ENCODE measurements at places on chromosomes 4 and X.

DNA sequence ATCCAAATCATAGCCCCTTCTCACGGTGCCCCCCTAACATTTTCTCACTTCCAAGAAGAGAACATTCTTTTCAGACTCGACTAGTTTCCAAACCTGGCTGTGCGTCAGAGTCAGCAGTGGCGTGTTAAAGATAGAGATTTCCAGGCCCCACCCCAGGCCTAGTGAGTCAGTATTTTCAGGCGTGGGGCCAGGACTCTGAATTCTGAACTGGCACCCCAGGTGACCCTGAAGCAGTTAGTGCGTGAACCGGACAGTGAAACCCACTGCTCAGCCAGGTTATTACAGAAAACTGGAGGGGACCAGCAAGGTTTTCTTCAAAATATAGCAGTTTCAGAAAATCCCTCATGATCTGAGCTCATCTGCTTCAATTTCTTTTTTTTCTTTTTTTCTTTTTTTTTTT lies 35.0 kb upstream of the BCOR start:
- DNase-seq: no peak

- no peak for DNase-seq
These were observed 76.4 kb downstream of the JAKMIP1 start for GRCh38 chr4:6123976-6124375.

DNA sequence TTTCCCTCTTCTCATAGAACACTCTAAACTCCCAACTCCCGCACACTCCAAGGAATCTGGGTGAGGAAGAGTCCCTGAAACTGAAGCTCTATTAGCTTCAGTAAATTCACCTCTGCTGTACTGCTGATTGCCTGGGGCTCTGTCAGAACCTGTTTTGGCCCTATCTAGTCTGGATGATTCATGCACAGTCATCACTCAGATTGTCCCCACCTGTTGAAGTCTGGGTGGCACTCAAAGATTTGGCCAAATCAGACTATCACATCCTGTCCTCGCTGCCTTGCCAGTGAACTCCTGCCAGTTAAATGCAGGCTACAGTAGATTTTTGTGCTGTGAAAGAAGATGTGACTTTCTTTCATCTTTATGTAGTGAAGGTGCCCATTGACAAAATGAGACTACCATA lies 63.5 kb upstream of the EMCN start:
- no peak for DNase-seq

DNA sequence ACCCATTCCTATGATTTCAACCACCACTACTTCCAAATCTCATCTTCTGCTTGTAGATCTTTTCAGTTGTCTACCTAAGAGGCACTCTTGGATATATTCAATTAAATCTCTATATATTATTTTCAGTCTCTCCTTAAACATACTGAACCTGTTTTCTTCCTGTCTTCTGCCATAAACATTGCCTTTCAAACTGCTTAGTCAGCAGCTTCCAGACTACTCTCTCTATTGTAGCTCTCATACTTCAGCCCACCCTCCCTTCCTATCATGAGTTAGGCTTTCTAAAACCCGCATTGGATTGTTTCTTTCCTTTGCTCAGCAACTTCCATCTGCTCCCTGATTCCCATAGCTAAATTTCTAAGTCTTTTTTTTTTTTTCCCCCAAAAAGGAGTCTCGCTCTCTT lies 4.5 kb downstream of the AP1AR start:
- DNase-seq: no peak

DNA sequence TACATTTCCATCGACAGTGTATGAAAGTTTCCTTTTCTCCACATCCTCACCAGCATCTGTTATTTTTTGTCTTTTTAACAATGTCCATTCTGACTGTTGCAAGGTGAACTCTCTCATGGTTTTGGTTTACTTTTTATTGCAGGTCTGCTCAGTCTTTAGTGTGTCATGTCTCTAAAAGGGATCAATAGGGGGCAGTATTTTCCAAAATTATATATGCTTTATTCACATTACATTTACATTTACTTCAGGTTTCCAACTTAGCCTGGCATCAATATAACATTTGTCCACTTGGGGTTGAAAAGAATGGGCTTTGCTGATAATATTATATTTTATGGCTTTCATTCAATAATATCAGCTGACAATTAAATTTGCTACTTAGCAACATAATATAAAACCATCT lies 265.0 kb upstream of the SLITRK2 start:
- DNase-seq: no peak

- no peak for DNase-seq
These were observed 78.1 kb upstream of the ADGRA3 start for GRCh38 chr4:22593933-22594332.

DNA sequence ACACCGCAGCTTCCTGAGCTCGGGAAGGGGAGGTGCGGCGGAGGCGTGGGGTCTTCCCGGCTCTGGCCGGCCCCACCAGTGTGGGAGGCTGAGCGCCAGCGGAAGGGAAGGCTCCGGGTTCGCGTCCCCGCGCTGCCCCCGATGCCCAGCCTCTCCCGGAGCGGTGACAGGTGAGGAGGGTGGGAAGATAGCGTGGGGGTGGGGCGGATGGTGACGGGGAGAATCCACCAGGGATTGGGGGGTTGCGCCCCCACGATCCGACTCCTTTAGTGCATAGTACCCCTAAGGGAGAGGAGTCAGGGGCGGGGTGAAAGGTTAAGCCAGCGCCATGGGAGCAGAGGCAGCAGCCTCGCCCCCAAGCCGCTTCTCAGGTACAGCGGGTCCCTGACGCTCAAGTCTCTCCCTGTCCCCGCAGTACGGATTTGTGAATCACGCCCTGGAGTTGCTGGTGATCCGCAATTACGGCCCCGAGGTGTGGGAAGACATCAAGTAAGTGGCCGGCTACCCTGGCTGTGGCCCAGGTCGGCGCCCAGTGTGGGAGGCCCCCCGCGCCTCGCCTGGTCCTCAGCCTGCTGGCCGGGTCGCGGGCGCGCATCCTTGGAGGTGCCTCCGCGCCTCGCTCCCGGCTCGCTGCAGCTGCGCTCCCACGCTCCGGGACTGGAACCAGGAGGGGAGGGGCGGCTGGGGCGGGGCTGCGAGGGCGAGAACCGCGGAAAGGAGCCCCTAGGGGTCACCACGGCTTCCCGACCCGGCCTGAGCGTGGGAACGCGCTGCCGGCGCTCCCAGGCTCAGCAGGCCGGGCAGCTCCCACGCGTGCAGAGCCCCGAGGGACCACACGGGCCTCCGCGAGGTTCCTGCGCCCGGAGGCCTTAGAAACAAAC lies 791 bp downstream of the GUCY1B1 start:
- no peak for DNase-seq

- no peak for DNase-seq
These were observed 58.7 kb downstream of the IGFBP7 start for GRCh38 chr4:57051524-57051923.

- no peak for DNase-seq
These were observed 55.1 kb downstream of the CPZ start for GRCh38 chr4:8647626-8648025.

DNA sequence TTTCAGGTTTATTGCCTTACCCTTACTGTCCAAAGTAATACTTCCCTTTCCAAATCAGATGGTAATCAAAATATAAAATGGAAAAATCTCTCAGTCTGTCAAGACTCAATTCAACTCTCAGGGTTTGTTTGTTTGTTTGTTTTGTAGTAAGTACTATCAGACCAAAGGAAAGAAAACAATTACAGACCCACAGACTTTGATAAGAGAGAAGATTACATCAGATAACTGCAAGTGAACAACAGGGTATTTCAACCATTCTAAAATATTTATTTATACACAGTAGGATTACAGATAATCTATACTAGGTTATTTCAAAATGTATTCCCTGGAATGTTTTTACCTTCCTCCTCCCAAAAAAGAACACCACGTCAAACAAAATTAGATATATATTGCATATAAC lies 28.9 kb downstream of the FBXO8 start:
- no peak for DNase-seq

- no peak for DNase-seq
These were observed 138.7 kb downstream of the ELOVL6 start for GRCh38 chr4:110059556-110060191.

GRCh38 chr4:76706581-76706980 lies 191.4 kb downstream of the SOWAHB start:
- no peak for DNase-seq

DNA sequence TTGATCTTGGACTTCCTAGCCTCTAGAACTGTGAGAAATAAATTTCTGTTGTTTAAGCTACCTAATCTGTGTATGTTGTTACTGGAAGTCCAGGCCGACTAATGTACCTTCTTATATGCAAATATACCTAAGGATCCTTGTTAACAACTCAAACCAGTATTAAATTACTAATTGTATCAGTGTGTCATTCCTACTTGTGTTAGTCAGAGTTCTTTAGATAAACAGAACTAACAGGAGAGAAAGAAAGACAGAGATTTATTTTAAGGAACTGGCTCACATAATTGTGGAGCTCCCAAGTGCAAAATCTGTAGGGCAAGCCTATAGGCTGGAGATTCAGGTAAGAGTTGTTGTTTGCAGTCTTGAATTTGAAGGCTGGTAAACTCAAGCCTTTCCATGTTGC lies 120.0 kb downstream of the ADGRL3 start:
- DNase-seq: no peak

GRCh38 chrX:108264376-108264775 lies 172.8 kb downstream of the ATG4A start:
- DNase-seq: no peak

- no peak for DNase-seq
These were observed 54.5 kb downstream of the ASB9 start for GRCh38 chrX:15215366-15215765.

DNA sequence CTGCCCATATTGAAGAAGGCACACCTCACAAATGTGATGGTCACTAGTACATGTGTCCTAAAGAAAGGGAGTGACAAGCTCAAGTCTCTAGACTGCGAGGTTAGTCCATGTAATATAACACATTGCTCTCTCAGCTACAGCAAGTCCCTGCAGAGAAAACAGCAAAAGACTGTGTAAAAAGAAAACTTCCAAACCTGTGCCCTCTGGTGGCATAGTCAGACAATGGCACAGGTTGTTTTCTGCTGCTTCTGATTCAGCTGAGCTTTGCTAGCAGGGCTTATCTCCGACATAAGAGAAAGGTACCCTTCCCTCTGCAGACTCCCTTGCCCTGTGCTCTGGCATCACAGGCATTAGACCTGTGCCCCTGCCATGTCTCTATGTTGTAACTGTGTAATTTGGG lies 1.4 kb upstream of the SERPINA7 start:
- DNase-seq: no peak

GRCh38 chr4:158788516-158788915 lies 19.7 kb downstream of the FNIP2 start:
- no peak for DNase-seq

- no peak for DNase-seq
These were observed 222.1 kb downstream of the CAMK2D start for GRCh38 chr4:113539408-113539807.

GRCh38 chr4:150939530-150939929 lies 75.6 kb downstream of the LRBA start:
- DNase-seq: no peak

- DNase-seq: no peak
These were observed 393.5 kb downstream of the BMPR1B start for GRCh38 chr4:95151255-95151654.

GRCh38 chr4:38242822-38243387 lies 282.7 kb downstream of the PTTG2 start:
- no peak for DNase-seq

- DNase-seq: peak; percentile 79
These were observed 377 bp downstream of the TIMM17B start for GRCh38 chrX:48897157-48897624.

DNA sequence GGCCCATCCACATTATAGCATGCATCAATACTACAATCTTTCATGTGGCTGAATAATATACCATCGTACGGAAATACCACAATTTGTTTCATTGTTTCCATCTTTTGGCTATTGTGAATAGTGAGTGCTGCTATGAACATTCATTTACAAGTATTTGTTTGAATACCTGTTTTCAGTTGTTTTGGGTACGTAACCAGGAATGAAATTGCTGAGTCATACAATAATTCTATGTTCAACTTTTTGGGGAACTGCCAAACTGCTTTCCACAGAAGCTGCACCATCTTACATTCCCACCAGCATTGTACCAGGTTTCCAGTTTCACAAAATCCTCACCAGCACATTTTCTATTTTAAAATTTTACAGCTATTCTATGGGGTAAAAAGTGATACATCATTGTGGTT lies 28.5 kb upstream of the MANBA start:
- DNase-seq: no peak

- no peak for DNase-seq
These were observed 323.0 kb downstream of the HNRNPD start for GRCh38 chr4:82050796-82051195.

DNA sequence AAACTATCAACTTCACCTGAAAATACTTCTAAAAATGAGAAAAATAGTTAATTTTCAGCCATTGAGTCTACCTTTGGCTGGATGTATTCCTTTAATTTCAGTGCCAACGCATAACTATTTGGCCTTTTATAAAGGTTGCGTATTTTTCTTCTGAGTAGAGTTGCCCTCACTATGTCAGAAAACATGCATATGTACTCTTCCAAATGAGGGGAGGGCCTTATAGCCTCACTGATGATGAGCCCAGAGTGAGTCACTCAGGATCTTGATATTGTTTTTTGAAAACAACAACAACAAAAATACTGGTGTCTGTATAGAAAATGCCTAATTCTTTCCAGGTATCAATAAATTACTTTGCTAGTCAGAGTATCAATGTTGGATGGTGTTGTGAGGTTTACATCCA lies 349.3 kb downstream of the FBXO8 start:
- DNase-seq: no peak

- DNase-seq: no peak
These were observed 42.4 kb upstream of the AGA start for GRCh38 chr4:177484613-177485021.

- no peak for DNase-seq
These were observed 64.0 kb downstream of the HHIP start for GRCh38 chr4:144709793-144710525.

DNA sequence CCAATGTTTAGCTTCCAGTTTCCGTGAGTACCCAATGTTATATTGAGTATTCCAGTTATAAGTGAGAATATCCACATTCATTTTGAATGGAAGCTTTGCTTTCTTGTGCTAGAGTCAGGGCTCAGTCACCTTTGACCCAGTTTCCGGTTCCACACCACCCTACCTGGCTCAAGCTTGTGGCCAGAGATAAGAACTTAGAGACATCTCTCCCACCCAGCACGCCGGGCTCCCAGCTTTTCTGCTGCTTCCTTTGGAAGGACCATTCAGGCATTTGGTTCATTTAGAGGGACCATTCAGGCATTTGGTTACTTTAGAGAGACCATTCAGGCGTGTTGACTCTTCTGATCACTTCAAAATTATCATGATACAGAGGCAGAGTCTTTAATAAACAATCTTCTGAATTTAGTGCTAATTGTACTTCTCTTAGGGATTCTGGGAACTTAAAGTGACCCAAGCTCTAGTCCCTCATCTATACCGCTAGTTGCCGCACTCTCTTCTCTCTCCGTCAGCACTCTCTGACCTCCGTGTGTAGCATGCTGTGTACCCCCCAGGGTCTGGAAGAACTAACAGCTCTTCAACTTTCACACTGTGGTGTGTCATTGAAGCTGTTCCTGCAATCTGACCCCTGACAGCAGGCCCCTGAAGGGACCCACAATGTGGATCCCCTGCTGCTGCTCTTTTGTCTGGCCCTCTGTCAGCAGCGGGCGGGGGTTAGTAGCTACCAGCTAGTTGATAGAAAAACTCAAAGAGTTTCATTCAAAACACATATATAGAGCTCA lies 943.1 kb downstream of the ARAP2 start:
- no peak for DNase-seq

- DNase-seq: no peak
These were observed 89.9 kb downstream of the CEP135 start for GRCh38 chr4:56038487-56039162.
